Astrocyte of the spinal cord (primary cell): ENCODE measurements at places on chromosomes 2 and 18.

DNA sequence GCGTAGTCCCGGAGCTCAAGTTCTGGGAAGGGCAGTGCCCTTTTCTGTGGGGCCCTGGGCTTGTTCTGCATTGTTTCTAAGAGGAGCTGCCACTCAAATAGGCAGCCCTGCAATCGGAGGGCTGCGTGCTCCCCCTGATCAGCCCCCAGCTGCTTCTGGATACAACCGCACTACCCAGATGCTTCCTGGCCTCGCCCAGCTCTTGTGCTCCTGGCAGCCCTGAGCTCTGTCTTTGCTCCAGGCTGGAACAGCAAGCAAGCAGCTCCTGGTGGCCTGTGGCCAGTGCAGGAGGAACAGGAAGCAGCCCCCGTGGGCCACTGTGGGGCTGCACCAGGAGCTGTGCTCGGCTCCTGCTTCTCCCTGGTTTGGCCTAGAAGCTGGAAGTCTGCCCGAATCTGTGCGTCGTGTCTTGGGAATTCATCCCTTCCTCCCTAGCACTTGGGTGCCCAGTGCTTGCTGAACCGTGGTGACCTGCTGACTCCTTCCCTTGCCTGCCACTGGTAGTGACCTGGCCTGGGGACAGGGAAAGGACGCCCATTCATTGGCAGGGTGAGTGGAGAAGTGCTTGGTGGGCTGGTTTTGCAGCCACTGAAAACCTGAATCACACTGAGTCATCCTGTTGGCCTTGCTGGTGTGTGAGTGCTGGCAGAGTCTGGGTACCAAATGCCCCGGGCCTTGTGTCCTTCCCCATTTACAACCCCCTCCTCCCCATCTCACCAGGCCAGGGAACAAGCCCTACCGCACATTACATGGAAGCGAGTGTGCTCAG is 27.3 kb upstream of the NTSR2 start:
- peak; percentile 75 for DNase-seq

GRCh38 chr18:37588289-37588688 is 22.7 kb upstream of the CELF4 start:
- no peak for DNase-seq

- DNase-seq, result no peak
Measured at GRCh38 chr2:217804338-217804737, 198.5 kb downstream of the TNS1 start.

DNA sequence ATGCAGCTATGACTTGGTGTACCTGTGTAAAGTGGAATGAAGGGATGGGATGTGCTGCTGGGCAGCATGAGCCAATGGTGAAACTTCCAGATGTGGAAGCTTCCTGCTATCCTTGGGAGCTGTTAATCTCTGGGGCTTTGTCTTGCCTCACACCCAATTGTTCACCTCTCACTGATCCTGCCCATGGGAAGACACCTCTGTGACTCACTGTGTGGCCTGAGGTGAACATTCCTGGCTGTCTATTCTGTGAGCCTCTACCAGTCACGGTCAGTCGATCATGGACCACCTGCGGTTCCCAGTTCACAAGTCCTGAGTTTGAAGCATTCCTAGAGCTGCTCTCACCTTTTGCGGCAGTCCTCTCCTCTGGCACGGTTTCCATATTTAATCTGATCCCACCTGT is 12.1 kb downstream of the NEURL3 start:
- no peak for DNase-seq

- DNase-seq, result no peak
Measured at GRCh38 chr2:172672114-172672513, 63.5 kb upstream of the RAPGEF4 start.

DNA sequence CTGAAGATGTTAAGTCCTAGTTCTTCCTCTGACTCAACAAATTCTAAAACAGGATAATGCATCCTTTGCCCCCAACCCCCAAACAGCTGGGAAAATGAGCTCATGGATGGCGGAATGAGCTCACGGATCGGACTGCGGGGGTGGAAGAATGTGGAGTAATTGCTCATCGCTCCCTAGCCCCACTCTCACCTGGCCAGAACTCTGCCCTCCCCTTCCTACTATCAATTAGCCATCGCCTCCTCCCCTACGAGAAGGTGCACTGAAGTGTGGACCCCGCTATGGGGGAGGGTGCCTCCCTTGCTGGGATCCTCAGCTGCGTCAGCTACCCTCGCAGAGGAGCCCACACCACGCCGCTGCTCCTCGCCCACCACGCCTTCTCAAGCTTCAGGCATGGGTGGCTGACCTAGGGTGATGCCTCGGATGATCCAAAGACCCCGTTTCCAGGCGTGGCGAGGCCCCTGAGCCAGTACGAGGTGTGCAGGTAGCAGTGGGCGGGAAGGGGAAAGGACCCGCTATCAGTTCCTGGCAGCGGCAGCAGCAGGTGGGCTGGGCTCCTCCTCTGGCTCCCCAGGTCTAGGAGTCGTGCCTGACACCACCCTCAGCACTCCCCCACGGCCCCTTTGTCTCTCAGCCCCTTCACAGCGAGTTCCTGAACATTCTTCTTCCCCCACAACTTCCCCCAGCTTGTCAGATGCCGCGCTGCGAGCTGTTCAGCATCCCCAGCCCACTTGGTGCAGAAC is 82.1 kb upstream of the POMC start:
- DNase-seq, result peak; percentile 72

DNA sequence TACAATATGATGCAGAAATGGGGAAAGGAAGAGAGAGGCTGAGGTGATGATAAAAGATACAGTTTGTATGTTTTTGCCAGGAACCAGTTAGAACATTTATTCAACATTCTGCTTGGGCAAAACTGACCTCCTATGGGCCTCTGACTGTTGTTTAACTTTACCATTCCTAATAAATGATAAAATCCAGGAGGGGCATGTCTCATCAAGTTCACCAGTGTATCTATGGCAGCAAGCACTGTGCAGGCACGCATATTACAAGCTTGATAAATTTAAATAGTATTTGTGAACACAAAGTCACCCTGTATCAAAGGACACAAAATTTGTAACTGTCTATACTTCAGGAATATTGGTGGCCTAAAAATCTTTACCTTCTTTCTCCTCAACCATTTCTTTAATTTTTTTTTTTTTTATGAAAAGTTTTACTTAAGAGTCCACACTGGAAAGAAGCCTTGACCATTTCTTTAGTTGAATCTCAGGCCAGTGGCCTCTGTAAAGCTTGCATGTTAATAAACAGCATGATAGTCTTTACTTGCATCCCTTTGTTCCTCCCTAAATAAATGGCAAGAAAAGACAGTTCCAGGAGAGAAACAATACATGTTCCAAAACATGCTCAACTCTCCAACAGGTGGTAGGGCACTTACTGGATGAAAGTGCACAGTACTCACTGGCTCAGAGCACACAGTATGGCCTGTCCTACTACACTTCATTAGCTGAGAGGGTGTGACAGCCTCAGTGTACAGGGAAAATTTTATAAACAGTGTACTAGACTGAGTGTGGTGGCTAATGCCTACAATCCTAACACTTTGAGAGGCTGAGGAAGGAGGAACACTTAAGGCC is 52.3 kb downstream of the SOS1 start:
- no peak for DNase-seq

GRCh38 chr2:27990030-27990590 is 99.6 kb downstream of the BABAM2 start:
- peak; percentile 36 for DNase-seq

DNA sequence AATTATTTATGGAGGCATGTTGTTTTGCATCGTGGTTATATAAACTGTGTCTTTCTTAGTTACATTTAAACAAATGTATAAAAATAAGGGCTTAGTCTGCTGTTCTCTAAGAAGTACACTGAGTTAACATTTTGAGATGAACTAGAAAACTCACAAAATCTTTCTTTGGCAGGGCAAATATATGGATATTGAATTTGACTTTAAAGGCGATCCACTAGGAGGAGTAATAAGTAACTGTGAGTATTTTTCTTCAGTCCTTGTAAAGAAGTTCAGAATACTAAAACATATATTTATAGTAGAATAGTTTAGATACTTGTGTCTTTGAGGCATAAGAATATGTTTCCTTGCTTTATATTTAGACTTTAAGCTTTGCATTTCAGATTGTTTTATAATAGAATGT is 104.8 kb downstream of the MYO1B start:
- no peak for DNase-seq

GRCh38 chr18:63444580-63444979 is 22.3 kb upstream of the VPS4B start:
- peak; percentile 39 for DNase-seq

DNA sequence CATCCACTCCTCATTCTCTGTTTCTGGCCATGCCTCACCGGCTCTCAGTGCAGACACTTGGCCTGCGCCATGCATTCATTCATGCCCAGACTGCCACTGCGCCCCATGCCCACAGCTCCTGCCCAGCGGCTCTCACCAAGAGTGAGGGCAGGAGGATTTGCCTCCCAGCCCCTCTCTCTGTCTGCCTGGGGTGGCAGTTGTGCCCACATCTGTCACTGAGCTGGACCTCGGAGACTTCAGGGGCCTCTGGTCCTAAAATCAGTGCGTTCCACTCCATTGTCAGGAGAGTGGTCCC is 75.1 kb downstream of the CIB4 start:
- no peak for DNase-seq

- DNase-seq, result peak; percentile 65
Measured at GRCh38 chr2:120508567-120509041, 162.7 kb downstream of the INHBB start.

DNA sequence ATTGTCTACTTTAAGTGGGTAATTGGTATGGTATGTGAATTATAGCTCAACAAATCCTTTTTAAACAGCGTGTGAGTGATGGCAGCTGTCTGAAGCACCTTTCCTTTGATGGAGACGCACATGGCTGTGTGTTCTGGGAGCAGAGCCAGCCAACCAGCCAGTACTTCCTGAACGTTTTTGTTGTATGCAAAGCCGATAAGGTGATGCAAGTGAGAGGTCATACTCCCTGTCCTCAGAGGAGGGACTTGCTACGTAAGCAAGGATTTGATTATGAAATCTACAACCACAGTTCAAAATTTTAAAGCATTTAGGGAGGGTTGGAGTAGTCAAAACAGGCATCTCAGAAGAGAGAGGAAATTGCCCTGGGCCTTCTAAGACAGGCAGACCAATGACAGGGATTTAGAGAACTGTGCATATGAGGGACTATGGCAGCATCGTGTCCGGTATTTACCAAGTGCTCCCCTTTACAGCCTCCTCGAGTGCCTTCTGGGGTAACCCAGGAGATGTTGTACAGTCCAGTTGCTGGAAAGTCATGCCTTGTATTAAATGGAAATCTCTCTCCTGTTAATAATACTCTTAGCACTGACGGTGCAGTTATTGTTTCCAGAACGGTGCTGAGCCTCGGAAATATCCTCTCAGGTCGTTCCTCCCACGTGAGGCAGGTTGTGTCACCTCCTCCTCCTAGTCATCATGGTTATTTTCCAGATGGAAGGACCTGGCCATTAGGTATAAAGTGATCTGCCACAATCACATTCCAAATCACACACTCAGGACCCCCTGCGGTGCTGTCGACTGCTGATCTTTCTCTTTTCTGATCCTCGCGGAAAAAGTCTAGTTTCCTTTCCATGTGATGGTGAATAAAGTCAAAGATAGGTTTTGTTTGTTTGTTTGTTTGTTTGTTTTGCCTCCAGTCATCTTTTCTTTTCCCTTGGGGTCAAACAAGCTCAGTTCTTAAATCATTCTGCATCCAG is 28.4 kb downstream of the ARHGEF4 start:
- DNase-seq, result peak; percentile 49

- peak; percentile 8 for DNase-seq
Measured at GRCh38 chr2:53234548-53234903, 533.1 kb upstream of the CHAC2 start.

DNA sequence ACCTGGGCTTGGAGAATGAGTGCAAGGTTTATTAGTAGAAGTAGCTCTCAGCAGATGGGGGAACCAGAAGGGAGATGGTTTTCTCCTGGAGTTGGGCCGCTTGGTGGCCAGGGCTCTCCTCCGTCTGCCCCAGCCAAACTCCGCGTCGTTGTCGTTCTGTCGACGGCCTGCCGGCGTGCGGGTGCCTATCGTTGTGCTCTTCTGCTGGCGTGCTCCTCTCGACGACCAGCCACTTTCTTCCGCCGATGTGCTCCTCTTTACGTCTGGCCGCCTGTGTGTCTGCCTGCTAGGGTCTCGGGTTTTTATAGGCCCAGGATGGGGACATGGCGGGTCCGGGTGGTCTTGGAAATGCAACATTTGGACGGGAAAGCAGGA is 119.1 kb downstream of the BMPR2 start:
- no peak for DNase-seq

- no peak for DNase-seq
Measured at GRCh38 chr2:173752152-173752551, 213.0 kb downstream of the SP3 start.

DNA sequence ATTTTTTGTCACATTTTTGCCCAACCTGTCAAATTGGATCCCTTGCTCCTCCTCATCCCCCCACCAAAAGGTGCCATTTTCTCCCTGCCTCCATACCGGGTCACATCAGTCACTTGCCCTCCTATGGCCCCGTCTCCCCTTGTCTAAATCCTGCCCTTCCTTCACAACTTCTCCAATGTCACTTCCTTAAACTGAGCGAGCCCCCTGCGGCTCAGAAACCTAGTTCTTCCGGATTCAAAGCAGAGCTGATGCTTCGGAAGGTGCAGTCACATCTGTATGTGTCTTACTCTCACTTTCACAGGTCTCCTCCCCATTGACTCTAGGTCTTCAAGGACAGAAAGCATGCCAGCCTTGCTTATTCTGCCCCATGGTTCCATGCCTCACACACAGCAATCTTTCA is 22.1 kb downstream of the TNP1 start:
- no peak for DNase-seq
